ENCODE measurements at places on chromosomes 6 and 20.

DNA sequence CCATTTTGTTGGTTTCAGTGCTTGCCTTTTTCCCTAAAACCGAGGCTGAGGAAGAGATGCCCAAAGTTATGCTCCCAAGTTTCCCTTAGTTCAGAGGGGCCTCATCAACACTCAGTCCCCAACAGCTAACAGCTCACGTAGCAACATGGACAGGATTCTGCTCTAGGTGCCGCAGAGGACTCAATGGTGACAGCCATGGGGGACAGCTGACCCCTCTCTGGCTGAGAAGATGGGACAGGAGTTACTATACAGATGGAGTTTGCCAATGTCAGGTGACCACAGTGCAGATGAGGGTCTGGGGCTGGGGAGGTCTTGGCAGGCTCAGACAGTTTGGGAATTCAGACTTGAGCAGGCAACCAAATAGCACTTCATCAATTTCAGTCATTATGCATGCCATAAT is 67.3 kb downstream of the NPEPL1 start:
- no peak for DNase-seq

DNA sequence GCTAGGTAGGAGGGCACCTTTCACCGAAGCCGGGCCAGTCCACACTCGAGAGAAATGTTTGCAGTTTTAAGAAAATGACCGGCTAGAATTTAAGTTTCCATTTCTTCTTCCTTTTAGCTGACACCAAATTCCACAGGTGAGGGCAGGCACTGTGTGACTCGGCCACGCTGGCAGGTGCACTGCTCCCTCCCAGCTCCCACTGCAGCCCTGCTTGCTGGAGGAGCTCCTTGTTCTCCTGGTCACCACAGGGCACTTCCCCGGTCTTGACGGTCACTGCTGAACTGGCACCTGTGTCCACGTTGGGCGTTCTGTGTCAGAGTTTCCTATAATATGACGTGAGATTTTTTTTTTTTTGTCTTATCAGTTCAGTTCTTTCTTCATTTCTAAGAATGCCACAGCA is 3.6 kb upstream of the KIF25 start:
- no peak for DNase-seq

DNA sequence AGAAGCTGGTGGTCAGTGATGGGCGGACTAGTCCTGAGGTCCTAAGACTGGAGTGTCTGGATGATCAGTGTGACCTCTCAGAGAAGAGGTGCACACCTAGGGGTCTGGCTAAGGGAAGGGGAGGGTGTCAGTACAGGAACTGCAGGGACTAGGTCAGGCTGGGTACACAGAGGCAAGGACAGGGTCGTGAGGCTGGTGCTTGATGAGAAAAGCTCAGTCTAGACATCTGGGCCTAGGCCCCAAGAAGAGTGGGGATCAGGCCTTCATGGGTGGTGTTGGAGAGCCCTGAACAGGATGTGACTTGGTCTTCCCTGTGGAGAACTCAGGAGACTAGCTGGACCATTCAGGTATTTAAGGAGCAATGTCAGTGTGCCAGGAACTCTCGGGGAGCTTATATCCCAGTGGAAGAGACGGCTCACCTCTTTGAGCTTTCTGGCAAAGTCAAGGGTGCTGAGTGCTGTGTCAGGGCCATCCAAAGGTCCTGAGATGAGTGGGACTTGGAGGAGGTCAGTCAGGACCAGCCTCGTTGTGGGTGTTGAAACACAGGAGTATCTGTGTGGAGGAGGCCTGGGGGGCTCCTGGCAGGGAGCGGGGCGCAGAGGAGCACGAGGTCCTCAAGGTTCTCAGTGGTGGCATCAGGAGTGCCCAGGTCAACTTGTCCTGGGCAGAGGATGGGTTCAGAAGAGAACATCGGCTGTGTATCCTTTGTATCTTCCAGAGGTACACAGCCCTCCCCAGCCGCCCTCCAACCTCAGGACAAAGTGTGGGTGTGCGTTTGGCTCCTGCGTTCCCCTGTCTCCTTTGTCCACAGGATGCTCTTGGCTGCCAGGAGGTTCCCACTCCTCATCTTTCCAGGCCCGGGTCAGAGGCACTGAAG is 13.3 kb upstream of the MYT1 start:
- peak; percentile 48 for DNase-seq

DNA sequence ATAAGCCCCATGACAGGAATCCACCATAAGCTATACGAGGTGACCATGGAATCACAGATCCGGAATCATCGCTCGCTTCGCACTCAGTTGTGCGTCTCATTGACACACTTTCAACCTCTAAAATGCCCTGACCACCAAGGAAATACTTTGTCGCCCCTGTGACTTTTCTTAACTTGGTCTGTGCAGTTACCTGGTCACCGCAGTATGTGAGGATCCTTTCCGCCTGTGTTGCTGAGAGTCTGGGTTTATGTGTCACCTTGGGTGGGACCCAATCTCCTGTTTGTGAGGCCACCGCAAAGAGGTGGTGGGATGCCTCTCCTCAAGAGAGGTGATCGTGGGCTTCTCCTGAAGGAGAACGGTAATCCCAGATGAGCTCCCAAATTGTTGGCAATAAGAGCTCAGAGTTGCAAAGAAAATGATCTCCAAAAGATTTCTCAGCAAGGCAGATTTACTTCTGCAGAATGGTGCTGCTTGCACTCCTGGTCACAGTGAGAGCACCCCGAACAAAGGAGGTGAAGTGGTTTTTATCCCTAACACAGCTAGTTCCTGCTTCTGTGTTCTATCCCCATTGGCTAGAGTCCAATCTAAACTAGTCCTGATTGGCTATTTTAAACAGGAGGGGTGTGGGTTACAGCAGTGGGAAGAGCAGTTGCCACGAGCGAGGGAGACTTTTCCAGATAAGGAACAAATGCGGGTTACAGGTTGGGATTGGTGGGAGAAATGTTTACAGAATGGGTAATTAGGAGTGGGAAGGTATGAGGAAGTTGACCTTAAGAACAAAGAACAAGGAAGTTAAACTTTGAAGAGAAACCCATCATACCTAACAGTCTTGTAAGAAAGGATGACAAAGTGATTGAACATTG is 9.1 kb upstream of the ZNFX1 start:
- DNase-seq: no peak

GRCh38 chr6:48486876-48487275 is 375.9 kb upstream of the PTCHD4 start:
- no peak for DNase-seq

GRCh38 chr6:35967076-35967774 is 46.3 kb upstream of the SRPK1 start:
- no peak for DNase-seq

GRCh38 chr20:59253325-59253724 is 47.1 kb upstream of the EDN3 start:
- DNase-seq: no peak

GRCh38 chr6:47375426-47375825 is 65.7 kb upstream of the TNFRSF21 start:
- DNase-seq: no peak

GRCh38 chr20:54941666-54942065 is 466.3 kb downstream of the DOK5 start:
- DNase-seq: no peak

GRCh38 chr6:109292420-109292819 is 89.8 kb downstream of the CD164 start:
- no peak for DNase-seq

- no peak for DNase-seq
These were observed 209.0 kb downstream of the SIM1 start for GRCh38 chr6:100255701-100256100.

DNA sequence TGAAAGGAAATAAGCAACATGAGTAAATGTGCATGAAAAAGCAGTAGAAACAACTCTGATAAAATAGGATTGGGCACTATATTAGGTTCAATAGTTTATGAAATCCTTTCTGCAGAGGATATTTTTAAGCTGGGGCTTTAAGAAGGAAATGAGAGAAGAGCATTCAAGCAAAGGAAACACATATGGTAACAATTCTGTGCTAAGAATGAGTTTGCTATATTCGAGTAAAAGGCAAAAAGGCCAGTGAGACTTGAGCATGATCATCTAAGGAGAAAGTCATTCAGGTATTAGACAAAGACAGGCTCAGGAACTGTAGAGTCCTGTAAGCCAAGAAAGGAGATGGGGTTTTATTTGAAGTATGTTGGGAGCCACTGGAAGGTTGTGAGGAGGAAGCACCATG is 387.1 kb upstream of the FLRT3 start:
- no peak for DNase-seq

GRCh38 chr6:166105341-166106075 is 62.1 kb downstream of the TBXT start:
- DNase-seq: no peak

DNA sequence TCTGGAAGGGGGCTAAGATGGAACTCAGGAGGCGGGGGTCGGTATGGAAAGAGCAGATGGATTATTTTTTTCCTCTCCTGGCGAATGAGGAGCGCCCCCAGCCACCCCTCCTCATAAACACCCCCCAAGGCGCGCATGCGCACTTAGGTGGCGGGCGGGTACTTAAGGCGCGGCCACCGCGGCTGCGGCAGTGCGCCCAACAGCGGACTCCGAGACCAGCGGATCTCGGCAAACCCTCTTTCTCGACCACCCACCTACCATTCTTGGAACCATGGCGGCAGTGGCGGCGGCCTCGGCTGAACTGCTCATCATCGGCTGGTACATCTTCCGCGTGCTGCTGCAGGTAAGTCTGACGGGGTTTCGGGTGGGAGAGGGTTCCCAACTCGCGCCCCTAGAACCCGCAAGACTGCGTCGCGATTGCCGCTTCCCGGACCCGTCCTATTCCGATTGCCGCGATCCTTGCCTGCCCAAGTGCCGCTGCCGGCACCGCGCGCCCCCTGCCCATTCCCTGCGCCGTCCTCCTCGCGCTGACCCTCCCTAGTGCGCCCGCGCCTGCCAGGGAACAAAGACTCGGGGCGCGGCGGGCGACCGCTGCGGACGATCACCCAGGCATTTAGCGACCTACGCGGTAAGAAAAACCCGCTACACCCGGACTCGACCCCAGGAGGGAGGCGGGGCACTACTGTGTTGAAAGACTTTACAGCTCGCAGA is at the start of gene NNAT:
Gene NNAT (plus strand): TSS at position 190 of the 711 bp plus-strand sequence. CDS start 82 bp downstream, at position 272.
- DNase-seq: no peak

GRCh38 chr20:44010162-44010704 is 95.6 kb downstream of the TOX2 start:
- DNase-seq: no peak

DNA sequence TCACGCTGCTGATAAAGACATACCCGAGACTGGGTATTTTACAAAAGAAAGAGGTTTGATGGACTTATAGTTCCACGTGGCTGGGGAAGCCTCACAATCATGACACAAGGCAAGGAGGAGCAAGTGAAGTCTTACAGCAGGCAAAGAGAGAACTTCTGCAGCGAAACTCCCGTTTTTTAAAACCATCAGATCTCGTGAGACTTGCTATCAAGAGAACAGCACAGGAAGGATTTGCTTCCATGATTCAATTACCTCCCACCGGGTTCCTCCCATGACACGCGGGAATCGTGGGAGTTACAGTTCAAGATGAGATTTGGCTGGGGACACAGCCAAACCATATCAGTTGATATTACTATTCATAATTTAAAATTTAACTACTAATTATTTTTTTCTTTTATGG is 157.3 kb upstream of the ATXN1 start:
- no peak for DNase-seq

DNA sequence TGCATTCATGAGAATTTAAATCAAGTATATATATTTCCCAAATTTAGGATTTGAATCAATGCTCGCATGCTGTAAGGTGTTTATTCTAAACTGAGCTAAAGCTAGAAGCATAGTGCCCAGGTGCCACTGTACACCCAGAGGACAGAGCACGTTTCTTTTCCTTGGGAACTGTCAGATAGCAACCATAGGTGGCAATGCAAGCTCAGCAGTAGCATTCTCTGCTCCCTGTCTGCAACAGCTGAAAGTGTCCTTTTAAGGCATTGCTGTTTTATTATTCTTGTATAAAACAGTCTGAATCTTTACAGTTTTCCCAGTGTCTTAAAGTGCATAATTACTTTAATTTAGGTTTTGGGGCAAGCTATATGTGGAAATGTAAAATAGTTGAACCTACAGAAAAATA is 443.4 kb upstream of the MMS22L start:
- no peak for DNase-seq

DNA sequence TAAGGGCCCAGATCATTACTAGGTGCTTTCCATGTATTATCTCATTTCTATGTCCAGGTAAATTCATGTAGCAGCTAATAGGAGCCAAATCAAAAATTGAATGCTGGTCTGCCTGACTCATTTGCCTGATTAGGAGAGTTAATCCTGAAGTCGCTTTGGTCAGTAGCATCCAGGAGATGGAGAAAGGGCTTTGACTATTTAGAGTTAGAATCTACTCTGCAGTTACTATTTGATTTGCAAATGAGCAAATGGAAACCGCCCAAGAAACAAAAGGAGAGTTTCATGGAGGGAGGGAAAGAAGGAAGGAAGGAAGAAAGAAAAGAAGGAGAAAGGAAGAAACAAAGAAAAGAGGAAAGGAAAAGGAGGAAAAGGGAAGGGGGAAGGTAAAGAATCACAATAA is 539.6 kb upstream of the MMS22L start:
- no peak for DNase-seq

DNA sequence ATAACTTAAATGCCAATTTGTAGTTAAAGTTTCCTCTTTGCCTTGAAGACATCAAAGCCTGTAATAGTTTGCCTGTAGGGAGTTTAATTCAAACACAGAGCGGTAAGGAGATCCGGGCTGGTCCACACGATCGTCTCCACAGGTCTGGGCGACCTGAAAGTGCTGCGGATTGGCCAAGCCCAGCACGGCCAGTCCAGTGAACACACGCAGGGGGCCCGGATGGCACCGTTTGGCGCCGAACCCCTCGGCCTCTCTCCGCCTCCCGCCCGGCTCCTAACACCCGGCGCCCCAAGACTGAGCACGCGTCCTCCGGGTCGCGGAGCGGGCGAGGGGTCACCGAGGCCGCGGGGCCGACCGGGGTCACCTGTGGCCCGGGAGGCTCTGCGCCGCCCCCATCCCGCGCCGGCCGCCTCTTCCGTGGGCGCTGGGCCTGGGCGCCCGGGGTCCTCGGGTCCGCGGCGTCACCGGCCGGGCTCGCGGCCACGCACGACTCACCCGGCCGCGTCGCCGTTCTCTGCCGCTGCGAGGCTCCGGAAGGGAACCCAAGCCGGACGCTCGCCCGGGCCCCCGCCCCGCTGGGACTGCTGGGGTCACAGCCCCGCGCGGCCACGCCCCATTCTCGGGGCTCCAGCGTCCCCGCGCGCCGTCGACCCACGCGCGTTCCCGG is 481 bp downstream of the SERPINB6 start:
- DNase-seq: peak; percentile 95

DNA sequence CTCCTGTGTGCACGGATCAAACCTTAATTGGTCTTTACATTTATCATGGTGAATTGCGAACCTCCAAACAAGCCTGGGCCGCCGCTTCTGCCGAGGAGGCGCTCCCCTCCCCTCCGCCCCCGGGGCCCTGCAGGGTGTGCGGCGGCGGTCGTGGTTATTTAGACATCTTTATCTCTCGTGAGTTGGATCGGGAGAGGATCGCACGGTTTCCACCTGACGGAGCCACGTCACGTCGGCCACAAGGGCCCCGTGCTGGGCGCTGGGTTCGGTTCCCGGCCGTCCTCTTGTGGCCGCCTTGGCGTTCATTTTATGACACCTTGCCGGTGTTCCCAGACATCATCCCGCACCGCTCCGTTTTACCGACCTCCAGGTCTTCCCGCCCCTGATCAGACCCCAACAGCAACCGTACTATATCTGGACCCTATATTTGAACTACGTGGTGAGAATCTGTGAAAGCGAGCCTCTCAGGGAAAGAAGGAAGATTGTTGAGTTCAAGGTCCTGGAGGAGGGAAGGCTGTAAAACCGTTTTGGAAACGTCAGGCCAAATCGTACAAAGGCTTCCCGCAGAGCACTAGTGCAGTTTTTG is 1.3 kb upstream of the CNR1 start:
- DNase-seq: no peak
